Vagina (tissue), 2 donors: ENCODE measurements at places on chromosomes 6 and 20.

DNA sequence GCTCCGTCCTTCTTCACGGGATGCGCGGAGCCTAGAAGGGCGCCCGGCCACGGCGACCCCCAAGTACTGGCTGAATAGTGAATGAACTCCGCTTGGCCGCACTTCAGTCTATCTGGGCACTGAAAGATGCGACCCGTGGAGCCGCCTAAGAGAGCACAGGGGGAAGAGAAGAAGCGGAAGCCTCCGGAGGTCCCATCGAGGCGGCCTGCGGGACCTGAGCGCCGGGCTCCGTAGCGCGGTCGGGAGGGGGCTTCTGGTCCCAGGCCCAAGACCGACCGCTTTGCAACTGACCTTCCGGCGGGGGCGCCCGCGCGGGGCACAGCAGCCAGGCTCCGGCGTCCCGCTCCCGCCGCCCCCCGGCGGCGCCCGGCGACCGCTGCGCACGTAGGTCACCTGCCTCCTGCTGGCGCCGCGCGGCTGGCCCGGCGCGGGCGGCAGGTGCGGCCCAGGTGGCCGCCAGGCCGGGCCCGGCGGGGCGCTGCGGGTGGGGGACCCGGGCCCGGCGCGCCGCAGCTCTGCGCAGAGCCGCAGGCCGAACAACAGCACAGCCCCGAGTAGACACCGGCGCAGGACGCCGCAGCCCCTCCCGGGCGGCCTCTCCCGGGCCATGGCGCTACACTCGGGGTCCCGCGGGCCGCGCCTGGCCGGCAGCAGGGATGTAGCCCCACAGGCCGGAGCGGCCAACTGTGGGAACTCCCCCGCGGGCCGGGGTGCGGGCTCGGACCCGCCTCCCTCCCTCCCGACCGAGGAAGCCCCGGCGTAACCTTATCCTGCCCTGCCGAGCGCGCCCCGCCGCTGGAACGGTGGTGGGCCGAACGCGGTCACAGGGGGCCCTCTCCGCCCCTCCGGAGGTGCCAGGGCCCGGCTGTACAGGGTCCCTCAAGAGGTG is at the start of gene METTL24:
METTL24 (minus strand) TSS at position 686 of the 889 bp plus-strand sequence; CDS start at position 609, 77 bp downstream.
- no peak for DNase-seq

DNA sequence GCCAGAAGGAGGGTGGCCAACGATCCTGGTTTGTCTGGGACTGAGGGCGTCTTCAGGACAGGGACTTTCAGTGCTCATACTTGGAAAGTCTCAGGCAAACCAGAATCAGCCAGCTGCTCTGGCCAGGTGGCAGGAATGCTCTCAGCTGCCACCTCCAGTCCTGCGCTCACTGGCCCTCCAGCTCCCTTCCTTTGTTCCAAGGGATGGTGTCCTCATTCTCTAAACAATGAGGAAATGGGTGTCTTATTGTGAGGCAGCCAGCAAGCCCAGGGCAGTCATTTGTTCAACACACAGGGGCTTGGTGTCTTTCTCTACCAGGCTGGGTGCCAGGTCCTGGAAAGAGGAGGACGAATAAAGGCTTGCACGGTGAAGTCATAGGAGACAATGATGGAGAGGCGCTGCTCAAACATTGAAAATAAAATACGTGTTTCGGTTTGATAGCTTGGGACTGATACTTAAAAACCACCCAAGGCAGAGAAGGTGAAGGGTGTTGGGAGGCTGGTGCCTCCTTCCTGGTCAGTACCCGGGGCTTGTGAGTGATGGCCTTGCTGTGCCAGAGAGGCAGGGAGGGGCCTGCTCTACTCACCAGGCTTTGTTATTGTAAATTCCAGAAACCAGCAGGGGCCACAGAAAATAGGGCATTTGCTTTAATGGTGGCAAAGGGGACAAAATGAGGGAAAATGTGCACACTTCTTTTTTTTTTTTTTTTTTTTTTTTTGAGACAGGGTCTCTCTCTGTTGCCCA is 11.3 kb upstream of the TMEM181 start:
- DNase-seq = no peak

DNA sequence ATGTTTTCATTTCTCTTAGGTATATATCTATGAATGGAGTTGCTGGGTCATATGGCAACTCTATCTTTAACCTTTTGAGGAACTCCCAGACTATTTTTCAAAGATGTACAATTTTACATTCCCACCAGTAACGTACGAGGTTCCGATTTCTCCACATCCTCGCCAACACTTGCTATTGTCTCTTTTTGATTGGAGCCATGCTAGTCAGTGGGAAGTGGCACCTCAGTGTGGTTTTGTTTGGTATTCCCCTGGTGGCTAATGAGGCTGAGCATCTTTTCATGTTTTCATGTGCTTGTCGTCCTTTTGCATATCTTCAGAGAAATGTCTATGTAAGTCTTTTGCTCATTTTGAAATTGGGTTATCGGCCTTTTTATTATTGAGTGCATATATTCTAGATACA is 178.6 kb upstream of the EXOC2 start:
- DNase-seq = no peak

GRCh38 chr20:11585752-11586352 is 331.8 kb upstream of the BTBD3 start:
- DNase-seq = no peak
